SIG-M5 (cell line): ENCODE measurements at places on chromosomes 12 and 14.

- DNase-seq, result no peak
These were observed 293 bp downstream of the IFI27L1 start for GRCh38 chr14:94081386-94081820.

GRCh38 chr14:39303115-39303514 is 69.4 kb downstream of the MIA2 start:
- no peak for DNase-seq

GRCh38 chr12:42213023-42213422 is 25.0 kb downstream of the YAF2 start:
- DNase-seq, result no peak

- no peak for DNase-seq
These were observed 222.6 kb downstream of the MON2 start for GRCh38 chr12:62689042-62689839.

GRCh38 chr14:103116636-103117035 is 6.6 kb upstream of the TNFAIP2 start:
- DNase-seq, result no peak

DNA sequence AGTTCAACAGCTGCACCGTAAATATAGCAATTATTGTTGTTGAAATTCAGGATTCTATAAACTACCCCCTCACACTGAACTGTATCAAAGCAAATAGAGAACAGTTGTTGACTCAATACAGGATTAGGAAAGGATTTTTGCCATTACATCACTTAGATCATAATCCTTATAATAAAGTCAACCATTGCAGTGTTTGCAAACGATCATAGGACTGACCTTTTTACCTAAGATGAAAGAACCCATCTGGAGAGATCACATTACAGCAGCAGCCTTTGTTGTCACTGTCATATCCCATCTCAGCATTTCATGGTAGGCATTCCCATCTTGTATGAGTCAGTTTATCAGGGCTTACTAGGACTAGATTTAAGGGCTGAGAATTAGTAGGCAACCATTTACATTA is 96.1 kb downstream of the IPO8 start:
- no peak for DNase-seq

- no peak for DNase-seq
These were observed 223.5 kb upstream of the NUDT4 start for GRCh38 chr12:93154096-93154728.

DNA sequence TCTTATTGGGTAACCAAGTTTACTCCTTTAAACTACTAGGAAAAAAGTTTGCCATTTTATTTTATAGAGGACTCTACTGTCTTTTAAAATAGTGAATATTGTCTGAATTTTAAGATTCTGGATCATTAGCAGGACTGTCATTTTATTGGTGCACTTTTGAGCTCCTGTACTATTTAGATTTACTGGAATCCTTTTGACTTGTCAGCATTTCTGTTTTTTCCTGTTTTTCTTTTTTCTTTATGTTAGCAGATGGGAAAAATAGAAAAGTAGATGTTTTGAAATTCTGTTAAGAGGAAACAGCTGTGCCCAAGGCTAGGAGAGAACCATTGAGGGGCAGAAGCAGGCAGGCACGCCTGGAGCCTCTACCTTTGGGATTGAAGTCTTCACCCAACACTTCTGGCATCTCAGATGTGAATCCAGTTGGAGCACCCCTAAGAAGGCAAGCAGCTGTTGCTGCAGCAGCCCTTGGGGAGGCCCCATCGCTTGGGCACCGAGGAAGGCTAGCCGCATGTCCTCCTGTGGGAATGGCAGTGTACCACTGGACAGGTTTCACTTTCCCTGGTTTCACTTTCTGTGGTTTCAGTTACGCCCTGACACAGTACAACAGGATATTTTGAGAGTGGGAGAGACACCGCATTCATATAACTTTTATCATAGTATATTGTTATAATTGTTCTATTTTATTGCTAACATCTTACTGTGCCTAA is 11.5 kb downstream of the RIMKLB start:
- DNase-seq, result no peak

DNA sequence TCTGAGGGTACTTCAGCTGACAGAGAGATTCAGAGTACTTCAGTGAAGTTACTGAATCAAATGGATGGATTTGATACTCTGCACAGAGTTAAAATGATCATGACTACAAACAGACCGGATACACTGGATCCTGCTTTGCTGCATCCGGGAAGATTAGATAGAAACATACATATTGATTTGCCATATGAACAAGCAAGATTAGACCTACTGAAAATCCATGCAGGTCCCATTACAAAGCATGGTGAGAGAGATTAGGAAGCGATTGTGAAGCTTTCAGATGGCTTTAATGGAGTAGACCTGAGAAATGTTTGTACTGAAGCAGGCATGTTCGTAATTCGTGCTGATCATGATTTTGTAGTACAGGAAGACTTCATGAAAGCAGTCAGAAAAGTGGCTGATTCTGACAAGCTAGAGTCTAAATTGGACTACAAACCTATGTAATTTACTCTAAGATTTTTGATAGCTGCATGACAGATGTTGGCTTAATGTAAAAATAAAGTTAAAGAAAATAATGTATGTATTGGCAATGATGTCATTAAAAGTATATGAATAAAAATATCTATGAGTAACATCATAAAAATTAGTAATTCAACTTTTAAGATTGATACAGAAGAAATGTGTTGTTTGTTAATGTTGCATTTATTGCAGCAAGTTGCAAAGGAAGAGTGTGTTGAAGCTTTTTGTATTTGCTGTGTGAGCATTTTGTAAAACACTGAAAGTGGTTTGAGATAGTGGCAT is 136.1 kb upstream of the RAP1B start:
- DNase-seq, result no peak

DNA sequence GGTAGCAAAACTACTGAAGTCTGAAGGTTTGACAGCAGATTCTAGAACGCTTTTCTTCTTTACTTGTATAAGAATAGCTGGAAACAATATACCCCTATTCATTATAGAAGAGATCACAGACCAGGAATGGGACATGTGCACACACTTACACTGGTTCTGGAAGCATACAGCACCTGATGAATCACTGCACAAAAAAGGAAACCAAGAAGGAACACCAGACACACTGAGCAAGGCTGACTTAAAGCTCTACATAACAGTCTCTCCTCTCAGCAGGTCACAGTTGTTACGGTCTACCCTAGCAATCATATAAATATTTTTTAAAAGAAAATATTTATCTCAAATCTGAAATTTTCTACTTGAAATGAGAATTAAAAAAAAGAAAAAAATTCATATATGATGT is 13.5 kb downstream of the ATP2B1 start:
- no peak for DNase-seq

GRCh38 chr14:56482310-56482911 is 97.2 kb upstream of the TMEM260 start:
- DNase-seq, result no peak

DNA sequence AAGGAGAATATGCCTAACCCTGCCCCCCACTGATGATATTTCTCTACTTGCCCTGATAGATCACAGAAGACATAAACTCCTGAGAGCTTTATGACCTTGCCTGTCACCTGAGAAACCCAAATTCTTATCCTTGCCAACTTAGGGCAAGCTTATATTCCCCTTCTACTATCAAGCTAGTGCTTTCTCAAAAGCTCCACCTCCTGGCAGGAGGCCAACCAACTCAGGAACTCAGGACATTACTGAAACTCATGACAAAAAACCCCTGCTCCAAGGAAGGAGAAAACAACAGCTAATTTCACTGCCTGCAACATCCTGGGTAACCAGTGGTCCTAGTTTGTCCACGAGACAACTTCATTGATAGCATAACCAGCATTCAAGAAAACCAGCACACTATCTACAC is 60.9 kb upstream of the FSCB start:
- DNase-seq, result no peak

GRCh38 chr12:31478898-31479297 is 112.0 kb downstream of the DENND5B start:
- DNase-seq, result no peak

- no peak for DNase-seq
These were observed 106.1 kb upstream of the RFLNA start for GRCh38 chr12:124188561-124189405.

GRCh38 chr12:107362960-107363359 is 269.6 kb upstream of the CRY1 start:
- no peak for DNase-seq

DNA sequence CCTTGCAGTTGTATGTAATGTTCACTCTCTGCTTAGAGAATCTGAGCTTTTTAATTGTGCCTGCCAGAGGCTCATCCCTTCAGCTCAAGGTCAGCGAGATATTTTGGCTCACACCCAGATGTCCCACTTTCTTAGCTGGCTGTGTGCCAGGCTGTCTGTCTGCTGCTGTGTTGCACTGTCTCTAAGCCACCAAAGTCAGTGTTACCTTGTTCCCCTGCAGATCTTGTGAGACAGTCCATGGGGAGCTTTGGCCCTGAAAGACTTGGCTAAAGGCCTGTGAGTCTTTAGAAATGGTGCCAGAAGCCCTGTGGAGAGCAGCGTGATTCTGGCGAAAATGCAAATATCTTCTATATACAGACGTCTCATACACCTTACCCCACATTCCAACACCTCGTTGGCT is 293.7 kb downstream of the TTC6 start:
- DNase-seq, result no peak

GRCh38 chr12:95829395-95829794 is 29.4 kb upstream of the SNRPF start:
- no peak for DNase-seq

- DNase-seq, result no peak
These were observed 382.0 kb downstream of the GXYLT1 start for GRCh38 chr12:41762691-41763090.

- DNase-seq, result no peak
These were observed 3.8 kb downstream of the FOXJ2 start for GRCh38 chr12:8036346-8036745.

- no peak for DNase-seq
These were observed 384.9 kb upstream of the FOXG1 start for GRCh38 chr14:28381656-28382055.

GRCh38 chr12:113649256-113649830 is 177.7 kb upstream of the LHX5 start:
- no peak for DNase-seq

DNA sequence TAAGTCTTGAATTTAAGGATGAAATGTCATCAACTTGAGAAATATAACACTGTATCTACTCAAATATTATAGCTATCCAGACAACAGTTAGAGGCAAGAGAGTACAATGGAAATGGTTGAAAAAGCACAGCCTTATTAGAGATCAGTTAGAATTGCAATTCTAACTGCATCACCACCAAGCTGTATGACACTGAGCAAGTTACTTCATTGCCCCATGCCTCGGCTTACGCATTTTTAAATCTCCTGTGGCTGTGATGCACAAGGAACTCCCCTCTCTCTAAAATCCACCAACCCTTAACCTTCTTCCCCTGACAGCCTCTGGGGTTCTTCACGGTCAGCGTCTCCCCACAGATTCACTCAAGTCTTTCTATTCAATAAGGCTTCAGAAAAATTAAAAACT is 75.1 kb downstream of the MED13L start:
- DNase-seq, result no peak
